ENCODE measurements at places on chromosomes 16 and 17.

- no peak for DNase-seq
Observed at GRCh38 chr17:75417054-75417580, 11.6 kb upstream of the GRB2 start.

GRCh38 chr17:80045703-80046102 is 9.3 kb downstream of the CCDC40 start:
- DNase-seq: no peak

DNA sequence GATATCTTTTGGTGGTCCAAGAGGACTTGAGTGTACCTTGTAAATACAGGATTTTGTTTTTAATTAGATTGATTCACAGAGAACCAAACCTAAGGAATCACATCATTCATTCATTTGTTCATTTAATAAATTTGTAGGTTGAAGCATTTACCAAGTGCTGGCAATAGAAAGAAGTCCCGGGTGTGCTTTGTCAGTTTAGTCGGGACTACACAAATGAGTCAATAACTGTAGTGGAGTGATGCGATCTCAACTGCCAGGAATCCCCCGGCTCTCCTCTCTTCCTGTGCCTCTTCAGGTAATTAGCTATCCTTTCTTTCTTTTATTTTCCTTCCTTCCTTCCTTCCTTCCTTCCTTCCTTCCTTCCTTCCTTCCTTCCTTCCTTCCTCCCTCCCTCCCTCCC is 1.4 kb upstream of the WWOX start:
- DNase-seq: no peak

DNA sequence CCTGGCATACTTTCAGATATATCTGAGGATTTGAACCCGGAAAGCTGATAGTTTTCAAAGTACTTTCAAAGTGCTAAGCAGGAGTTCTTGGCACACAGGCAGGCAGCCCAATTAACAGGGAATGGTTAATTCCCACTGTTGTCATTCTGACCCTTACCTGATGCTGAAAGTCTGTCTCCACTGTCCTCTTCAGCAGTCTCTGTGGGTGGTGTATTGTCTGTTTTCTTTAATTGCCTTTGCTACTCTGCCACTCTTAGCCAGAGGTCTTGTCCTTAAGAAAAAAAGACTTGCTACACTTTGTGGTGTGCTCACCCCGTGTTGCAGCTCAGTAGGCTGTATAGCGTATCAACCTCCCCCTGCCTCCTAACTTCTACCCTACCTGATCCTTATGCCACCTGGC is 63.2 kb upstream of the SLC12A3 start:
- DNase-seq: no peak

GRCh38 chr16:84739349-84740124 is 39.7 kb downstream of the USP10 start:
- no peak for DNase-seq

DNA sequence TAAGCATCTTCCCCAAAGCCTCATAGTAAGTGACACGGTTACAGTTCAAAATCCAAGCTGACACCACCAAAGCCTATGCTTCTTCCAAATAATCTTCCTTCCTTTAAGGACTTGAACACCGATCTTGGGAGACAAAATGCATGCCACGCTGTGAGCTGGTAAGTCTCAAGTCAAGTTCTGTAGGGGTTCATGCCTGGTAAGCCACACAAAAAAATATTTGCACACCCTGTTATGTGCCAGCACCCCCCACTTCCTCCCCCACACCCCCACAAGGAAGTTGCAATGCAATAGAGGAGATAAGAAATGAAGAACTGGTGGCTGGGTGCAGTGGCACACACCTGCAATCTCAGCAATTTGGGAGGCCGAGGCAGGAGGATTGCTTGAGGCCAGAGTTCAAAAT is 5.6 kb downstream of the NOG start:
- no peak for DNase-seq

DNA sequence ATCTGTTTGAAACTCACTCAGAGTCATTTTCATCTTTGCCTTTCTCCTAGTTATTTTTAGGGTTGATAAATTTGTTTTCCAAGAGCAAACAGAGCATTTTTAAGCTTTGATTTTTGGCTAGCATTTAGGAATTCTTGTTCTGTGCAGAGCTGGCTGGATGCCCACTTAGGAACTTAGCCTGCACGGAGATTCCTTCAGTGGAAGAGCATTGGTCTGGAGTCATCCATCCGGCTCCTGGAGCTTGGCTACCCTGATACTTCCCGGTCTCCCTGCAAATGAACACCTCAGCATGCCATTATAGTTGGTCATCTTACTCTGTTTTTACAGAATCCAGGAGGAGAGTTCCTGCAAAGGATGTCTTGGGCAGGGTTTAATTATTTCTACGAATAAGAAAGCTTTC is 57.1 kb downstream of the SPECC1 start:
- peak; percentile 68 for DNase-seq
